NCI-H524 (cell line): ENCODE measurements at places on chromosomes 6 and 20.

GRCh38 chr6:18488526-18489270 is 101.5 kb downstream of the RNF144B start:
- DNase-seq, result no peak

DNA sequence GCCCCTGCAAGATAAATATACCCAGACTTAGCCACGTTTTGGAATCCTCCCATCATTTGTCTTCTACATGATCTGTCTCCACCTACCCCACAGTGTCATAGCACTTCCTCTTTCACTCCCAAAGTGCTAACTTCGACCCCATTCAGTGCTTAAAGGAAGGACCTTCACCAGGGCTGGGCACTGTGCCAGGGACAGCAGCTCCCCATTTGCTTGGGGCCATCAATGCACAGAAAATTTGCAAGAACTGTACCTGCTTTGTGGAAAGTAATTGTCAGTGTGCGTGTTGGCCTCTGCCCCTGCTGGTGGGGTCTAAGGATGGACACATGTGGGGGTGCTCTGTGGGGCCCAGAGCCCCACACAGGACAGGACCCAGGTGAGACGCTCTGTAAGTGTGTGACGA is 5.2 kb upstream of the BPIFA2 start:
- no peak for DNase-seq

- DNase-seq, result no peak
Measured at GRCh38 chr6:18742406-18742805, 355.3 kb downstream of the RNF144B start.

GRCh38 chr6:45697605-45698004 is 318.1 kb downstream of the CLIC5 start:
- no peak for DNase-seq

- no peak for DNase-seq
Measured at GRCh38 chr20:63122626-63123025, 93.3 kb downstream of the YTHDF1 start.

GRCh38 chr6:107866606-107867301 is 42.6 kb upstream of the SCML4 start:
- DNase-seq, result peak; percentile 56

GRCh38 chr20:14522595-14522994 is 185.2 kb upstream of the FLRT3 start:
- no peak for DNase-seq

DNA sequence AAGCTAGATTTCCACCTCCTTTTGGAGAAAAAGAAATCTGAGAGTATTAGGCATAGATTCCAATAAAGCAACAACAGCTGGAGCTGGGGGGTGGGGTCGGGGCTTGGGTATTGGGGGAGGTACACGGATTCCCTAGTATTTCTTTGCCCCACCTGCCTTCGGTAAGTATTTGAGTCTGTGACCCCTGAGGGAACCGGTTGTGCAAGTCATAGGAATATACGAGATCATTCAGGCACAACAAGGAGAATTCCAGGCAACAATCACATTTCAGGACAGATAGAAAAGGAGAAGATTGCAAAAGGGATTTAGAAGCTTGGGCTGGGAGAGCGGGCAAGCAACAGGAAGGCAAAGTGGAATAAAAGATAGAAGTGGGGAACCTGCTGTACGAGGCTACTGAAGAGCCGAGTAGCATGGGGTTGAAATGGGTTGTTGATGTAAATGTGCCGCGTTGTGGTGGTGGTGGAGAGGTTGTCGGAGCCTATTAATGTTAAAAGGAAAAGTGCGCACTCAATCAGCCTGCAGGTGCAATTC is 148.9 kb downstream of the BCAS1 start:
- DNase-seq, result no peak

GRCh38 chr6:63683071-63683603 is 47.5 kb downstream of the PHF3 start:
- no peak for DNase-seq

GRCh38 chr20:49573900-49574416 is 6.0 kb upstream of the PTGIS start:
- no peak for DNase-seq

- no peak for DNase-seq
Measured at GRCh38 chr6:75171986-75172385, 33.9 kb downstream of the COL12A1 start.

GRCh38 chr6:156779206-156780094 is 2.3 kb downstream of the ARID1B start:
- no peak for DNase-seq

DNA sequence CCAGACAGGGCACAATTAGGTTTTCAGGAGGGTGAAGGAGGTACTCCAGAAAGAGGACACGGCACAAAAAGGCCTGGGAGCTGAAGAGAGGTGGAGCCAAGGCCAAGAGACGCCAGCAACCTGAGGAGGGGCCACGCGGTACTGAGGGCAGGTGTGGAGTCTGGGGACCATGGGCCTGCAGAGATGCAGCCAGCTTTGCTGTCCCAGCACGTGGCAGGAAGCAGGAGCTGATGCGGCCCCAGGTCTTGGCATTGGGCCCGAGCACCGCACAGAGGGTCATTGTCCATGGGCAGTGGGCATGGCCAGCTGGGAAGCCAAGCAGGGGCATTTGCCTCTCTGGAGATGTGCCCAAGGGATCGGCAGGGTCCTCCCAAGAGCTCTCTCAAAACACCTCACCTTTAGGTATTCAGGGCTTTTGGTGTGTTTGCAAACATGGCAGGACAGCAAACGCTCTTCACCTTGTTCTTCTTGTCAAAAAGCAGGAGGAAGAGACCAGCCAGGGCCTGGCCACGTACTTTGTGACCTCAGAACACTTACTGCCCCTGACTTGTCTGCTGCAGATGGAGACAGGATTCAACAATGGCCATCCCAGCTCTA is 1.4 kb upstream of the BPIFB1 start:
- no peak for DNase-seq

DNA sequence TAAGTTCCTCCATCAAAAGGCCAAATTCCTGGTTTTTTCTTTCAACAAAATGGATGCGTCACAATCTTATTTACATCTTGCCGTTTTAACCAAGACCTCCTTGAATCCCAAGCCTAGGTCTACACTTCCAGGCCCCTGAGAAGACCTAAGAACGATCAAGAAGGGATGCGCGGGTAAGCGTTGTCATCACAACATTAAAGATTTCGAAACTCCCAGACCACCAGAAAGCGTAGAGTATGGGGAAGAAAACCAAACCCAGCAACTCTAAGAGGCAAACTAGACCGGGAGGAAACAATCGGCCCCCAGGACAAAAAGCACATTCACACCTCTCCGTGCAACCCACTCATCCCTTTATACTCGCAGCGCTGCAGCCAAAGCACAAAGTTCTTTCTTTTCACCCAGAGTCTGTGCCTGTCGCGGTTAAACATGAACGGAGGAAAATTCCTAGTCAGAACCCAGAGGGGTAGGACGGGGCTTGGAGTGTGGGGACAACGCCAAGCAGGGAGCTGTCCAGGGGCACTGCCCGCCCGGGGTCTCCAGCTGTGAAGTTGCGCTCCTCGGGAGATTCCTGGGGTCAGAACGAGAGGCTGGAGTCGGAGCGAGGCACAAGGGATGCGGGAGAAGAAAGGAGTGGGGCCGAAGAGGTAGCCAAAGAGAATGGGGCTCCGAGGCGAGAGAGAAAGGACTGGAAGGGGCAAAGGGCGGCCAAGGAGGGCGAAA is 725 bp downstream of the OSER1 start:
- DNase-seq, result no peak

- no peak for DNase-seq
Measured at GRCh38 chr6:41442800-41443501, 103.2 kb upstream of the FOXP4 start.

GRCh38 chr20:13200767-13201500 is 20.1 kb upstream of the ISM1 start:
- DNase-seq, result peak; percentile 97

GRCh38 chr6:133805876-133806275 is 83.0 kb upstream of the TCF21 start:
- no peak for DNase-seq

- no peak for DNase-seq
Measured at GRCh38 chr6:130029163-130029562, 10.8 kb downstream of the L3MBTL3 start.

DNA sequence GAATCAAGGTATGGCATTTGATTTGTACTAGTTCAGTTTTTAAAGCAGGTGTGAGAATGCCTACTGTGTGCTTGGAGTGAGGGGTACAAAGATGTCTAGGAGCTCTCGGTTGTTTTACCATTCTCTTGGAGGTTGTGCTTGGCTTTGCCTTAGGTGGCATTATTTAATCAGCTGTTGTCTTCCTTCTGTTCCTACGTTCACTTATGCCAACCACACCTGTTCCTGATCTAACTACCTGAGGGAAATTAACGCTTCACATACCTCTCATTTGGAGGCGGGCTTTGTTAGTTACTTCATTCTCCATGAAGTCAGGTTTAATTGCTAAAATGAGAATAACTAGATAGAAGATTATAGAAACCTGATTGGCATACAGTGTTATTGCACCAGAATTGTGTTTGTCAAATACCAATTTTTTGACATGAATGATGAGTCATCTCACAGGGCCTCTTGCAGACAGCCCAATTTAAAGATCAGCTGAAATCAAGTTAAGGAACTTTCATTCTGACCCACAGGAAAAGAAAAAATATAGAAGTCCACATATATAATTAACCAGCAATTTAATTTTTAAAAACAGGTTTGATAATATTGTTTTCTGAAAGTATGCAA is 24.8 kb upstream of the PBOV1 start:
- no peak for DNase-seq
